ENCODE measurements at places on chromosomes 7 and 10.

DNA sequence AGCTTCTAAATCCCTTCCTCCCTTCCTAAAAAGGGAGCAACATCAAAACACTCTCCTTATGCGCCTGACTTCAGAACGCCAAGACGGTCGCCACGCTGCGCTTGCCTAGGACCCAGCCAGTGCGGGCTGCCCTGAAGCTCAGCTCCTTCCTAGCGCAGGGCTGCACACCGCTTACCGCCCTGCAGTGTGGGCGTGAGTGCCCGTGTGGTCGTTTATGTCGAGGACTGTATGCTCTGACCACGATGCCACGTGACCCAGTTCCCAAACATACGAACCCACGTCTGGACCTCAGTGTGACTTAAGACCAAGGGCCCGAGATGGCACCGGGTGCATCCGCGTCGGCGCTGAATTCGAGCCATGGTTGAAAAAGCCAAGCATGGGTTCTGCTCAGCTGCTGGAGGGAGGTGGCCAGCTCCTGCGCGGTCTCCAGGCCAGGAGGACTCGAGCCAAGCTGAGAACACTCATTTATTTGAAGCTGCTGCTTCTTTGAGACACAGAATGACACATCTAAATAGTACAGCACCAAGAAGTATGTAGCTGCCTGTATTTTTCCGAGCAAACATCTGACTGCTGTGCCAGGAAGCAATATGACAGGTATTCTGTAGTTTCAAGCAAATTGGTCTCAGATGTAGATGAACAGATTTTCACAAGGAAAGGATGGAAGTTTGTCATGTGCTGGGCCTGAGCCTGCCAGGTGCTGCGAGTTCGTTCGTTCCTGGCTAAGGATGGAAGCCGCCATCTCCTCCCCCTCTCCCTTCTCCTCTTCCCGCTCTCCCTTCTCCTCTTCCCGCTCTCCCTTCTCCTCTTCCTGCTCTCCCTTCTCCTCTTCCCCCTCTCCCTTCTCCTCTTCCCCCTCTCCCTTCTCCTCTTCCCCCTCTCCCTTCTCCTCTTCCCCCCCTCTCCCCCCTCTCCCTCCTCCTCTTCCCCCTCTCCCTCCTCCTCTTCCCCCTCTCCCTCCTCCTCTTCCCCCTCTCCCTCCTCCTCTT is 184.7 kb downstream of the EBF3 start:
- no peaks in the 10 kb centered on the region for H3K4me1 ChIP-seq
- no peak for DNase-seq
- no peaks in the 10 kb centered on the region for H3K36me3 ChIP-seq
- H3K4me3 ChIP-seq, result no peak overlapping the region
- no peaks in the 10 kb centered on the region for H3K27me3 ChIP-seq

GRCh38 chr7:71131256-71132126 is 453 bp upstream of the GALNT17 start:
- no peaks in the 10 kb centered on the region for H3K27me3 ChIP-seq

DNA sequence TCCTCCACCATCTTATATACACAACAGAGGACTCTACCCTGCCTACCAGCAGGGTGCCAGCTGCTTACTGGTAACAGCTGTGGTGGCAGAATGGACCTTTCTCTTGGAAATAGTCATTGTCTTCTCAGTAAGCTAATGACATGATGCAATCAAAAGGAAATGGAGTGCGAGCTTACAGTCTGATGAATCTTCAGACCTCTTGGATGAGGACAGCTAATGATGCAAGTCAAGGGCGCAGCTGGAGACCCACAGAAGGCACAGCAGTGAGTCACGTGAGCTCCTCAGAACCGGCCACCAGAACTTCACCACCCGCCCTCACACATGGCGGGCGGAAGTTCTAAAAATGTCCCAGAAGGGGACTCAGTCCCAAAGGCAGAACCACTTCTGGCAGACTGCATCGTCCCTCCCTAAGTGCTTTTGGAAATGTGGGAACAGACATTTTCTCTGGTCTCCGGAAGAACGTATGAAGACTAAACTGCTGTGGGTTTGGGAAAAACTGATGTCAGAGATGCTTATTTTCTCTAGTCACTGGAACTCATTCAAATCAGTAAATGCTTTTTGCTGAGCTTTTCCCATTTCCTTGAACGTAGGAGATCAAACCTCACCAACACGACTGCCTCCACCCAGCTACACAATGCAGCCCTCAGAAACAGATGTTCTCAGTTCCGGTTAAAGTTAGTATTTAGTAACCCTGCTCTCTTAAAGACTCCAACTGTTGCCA is 96.4 kb downstream of the FAS start:
- no peak overlapping the region for H3K27ac ChIP-seq
- H3K27me3 ChIP-seq, result no peaks in the 10 kb centered on the region
- H3K36me3 ChIP-seq, result no peaks in the 10 kb centered on the region
- H3K4me3 ChIP-seq, result no peak overlapping the region
- DNase-seq, result no peak

- no peak overlapping the region for H3K27ac ChIP-seq
- DNase-seq, result no peak
- H3K27me3 ChIP-seq, result peaks cover 55% of the 10 kb centered on the region
- H3K4me1 ChIP-seq, result no peaks in the 10 kb centered on the region
Observed at GRCh38 chr10:75597773-75598440, 166.5 kb downstream of the LRMDA start.

DNA sequence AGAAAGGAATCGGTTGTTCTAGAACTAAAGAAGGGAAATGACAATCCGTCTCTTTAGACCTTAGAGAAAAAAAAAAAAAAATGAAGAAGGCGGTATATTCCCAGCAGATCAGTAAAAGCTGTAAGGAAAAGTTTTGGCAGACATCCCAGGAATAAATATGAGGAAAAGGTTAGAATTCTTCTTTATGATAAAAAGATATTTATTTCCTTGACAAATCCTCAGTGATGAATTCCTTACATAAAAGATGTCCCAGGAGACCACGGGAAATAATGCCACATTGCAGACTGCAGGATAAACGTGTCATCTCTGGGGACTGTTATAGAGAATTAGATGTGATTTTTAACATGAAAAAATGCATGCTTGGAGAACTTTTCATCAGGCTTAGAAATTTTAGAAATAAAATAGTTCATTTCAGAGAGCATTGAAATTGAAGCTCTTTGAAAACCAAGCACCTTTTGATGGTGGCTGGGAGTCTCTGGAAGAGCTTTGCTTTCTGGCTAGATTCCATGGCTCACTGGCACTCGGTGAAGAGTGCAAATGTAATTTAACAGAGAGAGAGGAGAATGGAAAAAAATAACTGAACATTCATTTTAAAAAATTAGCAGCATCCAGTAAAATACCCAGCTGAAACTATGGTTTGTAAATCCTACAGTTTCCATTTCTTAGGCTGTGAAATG is 98.2 kb downstream of the PRPF18 start:
- no peaks in the 10 kb centered on the region for H3K4me1 ChIP-seq
- no peaks in the 10 kb centered on the region for H3K27me3 ChIP-seq
- no peak overlapping the region for H3K4me3 ChIP-seq

DNA sequence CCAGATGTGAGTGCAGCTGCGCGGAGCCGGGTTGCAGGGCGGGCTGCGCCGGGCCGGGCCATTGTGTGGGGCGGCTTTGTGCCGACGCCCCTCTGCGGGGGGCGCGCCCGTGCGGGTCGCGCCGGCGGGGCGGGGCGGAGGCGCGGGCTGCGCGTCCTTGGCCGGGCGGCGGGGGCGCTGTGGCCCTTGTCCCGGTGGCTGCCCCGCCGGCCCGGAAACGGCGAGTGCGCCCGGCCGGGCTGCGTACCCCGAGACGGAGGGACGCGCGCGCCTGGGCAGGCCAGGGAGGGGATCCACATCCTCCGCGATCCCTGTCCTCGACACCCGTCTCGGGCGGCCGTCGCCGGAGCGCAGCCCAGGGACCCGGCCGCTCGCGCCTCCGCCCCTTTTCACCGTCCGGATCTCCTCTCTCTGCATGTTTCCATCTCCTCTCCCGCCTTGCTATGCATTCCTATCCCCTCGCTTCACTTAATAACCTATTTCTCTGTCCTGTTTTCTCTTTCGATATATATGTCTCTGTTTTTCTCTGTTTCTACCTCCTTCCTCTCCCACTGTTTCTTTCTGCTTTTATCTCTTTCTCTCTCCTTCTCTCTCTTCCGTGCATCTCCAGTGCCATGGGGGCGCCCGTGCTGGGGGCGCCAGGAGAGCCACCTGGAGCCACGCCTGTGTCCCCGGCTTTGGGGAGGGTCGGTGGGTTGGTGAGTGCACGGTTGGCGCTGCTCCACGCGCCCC is 765 bp downstream of the PFKFB3 start:
- H3K27ac ChIP-seq, result peak overlapping the region; percentile 26
- H3K4me3 ChIP-seq, result peak overlapping the region; percentile 89
- peak; percentile 31 for DNase-seq
- peaks cover 19% of the 10 kb centered on the region for H3K4me1 ChIP-seq
- H3K36me3 ChIP-seq, result no peaks in the 10 kb centered on the region

DNA sequence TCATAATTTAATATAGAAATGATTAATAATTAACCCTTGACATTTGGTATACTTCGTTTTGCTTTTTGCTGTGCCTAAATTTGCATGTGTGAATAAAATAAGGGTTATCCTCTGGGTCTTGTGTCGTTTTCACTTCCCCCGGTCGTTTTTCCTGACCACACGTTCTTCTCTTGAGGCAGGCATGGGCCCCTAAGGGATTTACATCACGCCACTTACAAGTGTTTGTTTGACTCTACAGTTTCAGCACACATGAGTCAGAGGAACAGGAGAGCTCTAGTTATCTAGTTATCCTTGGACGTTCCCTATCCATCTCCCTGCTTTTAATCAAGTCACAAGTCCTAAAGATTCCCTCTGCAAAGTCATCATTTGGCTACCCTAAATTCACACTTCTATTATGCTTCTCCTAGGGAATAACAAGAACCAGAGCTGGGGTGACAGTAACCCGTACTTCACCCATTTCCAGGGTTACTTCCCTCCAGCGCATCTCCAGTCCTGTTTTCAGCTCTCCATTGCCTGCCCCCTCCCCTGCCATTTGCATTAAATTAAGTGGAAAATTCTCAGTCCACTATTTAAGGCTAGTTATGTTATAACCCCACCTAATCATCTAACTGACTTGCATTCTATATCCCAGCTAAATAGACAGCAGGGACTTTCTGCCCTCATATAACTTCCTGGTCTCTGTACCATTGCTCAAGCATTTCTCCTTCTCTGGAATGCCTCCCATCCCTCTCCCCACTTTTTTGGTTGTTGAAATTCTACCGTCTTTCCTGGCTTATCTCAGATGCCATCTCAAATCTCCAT is 206.9 kb downstream of the PTEN start:
- DNase-seq, result no peak
- no peaks in the 10 kb centered on the region for H3K4me1 ChIP-seq
- no peak overlapping the region for H3K4me3 ChIP-seq
- no peaks in the 10 kb centered on the region for H3K27me3 ChIP-seq
- H3K27ac ChIP-seq, result no peak overlapping the region

- peak overlapping the region; percentile 20 for H3K4me3 ChIP-seq
- no peak overlapping the region for H3K27ac ChIP-seq
- no peak for DNase-seq
- H3K36me3 ChIP-seq, result no peaks in the 10 kb centered on the region
- H3K4me1 ChIP-seq, result peaks cover 22% of the 10 kb centered on the region
Observed at GRCh38 chr7:139118805-139119485, 9.4 kb upstream of the ZC3HAV1 start.

- no peaks in the 10 kb centered on the region for H3K4me1 ChIP-seq
- H3K36me3 ChIP-seq, result no peaks in the 10 kb centered on the region
- H3K27ac ChIP-seq, result no peak overlapping the region
- DNase-seq, result peak; percentile 40
- H3K4me3 ChIP-seq, result no peak overlapping the region
Observed at GRCh38 chr10:53123311-53123710, 350.7 kb upstream of the MBL2 start.

DNA sequence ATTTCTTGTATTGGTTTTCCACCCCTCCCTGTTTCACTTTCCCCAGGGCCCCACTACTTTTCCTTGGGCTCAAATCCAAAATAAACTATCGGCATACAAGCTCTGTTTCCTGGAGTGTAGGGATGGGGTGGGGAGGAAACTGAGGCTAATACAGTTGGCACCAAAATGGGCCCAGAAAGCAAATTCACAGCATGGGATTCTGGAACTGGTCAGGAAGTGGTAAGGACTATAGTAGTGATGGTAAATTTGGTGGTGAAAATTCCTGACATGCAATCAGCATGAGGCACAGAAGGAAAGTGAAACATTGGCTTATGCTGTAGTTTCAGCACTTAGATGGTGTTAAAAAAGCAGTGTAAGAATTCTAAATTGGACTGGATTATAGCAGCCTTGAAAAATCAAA is 8.7 kb upstream of the SAMD9L start:
- no peak overlapping the region for H3K4me3 ChIP-seq
- H3K27me3 ChIP-seq, result no peaks in the 10 kb centered on the region
- no peaks in the 10 kb centered on the region for H3K36me3 ChIP-seq
- H3K4me1 ChIP-seq, result no peaks in the 10 kb centered on the region

DNA sequence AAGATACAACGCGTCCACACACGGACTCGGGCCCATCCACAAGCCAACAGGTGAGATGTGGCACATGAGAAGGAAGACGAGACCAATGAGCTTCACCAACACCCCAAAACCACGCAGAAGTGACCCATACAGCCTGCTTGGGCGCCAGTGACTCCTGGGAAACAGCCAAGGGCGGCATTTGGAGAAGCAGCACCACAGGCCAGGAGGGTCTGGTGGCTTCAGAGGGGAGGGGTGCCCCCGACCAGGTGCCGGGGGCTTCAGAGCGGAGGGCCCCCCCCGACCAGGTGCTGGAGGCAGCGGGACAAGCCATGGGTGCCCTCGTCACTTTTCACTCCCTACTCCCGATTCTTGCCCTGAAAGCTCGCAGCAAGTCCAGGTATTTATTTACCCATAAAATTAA is 140.1 kb downstream of the DIP2C start:
- no peak overlapping the region for H3K27ac ChIP-seq
- H3K4me1 ChIP-seq, result peaks cover 15% of the 10 kb centered on the region
- H3K4me3 ChIP-seq, result no peak overlapping the region
- no peak for DNase-seq

GRCh38 chr10:12777840-12778585 is 223.5 kb downstream of the CCDC3 start:
- DNase-seq, result no peak
- no peak overlapping the region for H3K27ac ChIP-seq
- H3K36me3 ChIP-seq, result no peaks in the 10 kb centered on the region
- no peak overlapping the region for H3K4me3 ChIP-seq
- no peaks in the 10 kb centered on the region for H3K4me1 ChIP-seq

DNA sequence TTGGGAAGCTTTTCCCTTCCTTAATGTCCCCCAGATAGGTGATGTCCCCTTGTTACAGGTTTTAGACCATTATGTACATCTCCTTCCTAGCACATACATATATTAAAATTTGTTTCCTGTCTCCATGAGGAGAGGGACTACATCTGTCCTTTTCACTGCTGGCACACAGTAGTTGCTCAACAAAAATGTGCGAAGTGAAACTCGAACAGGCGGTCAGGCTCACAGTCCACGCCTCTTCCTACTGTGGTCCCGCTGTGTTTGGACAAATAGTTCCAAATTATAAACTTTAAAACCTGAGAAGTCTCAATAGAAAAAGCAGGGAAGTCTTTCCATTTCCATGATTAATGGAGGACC is 1.2 kb upstream of the HHEX start:
- DNase-seq, result no peak
- peak overlapping the region; percentile 86 for H3K4me3 ChIP-seq
- no peaks in the 10 kb centered on the region for H3K36me3 ChIP-seq
- no peak overlapping the region for H3K27ac ChIP-seq

Measured in PC-3 (cell line).